Fibroblast of skin of left quadriceps (primary cell): ENCODE measurements at places on chromosomes 1 and 21.
A peak's percentile ranks its signal among the peaks of the same experiment; 100 is the strongest.

- no peak for DNase-seq
Measured at GRCh38 chr1:182235952-182236650, 155.5 kb downstream of the GLUL start.

DNA sequence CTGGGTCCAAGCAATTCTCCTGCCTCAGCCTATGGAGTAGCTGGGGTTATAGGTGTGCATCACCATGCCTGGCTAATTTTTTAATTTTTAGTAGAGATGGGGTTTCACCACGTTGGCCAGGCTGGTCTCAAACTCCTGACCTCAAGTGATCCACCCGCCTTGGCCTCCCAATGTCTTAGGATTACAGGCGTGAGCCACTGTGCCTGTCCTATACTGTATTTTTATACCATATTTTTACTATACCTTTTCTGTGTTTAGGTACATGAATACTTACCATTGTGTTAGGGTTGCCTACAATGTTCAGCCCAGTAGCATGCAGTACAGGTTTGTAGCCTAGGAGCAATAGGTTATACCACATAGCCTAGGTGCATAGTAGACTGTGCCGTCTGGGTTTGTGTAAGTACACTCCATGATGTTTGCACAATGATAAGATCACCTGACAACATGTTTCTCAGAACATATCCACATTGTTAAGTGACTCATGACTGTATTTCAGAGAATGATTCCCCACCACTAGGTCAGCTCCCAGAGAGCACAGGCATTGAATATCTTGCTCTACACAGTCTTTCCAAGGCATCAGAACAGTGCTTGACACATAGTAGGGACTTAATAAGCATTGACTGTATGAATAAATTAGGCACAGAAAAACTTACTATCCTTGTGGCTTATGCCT lies 6.0 kb upstream of the CITED4 start:
- no peak for DNase-seq

GRCh38 chr1:52413410-52413989 lies 9.1 kb downstream of the PRPF38A start:
- no peak for DNase-seq

DNA sequence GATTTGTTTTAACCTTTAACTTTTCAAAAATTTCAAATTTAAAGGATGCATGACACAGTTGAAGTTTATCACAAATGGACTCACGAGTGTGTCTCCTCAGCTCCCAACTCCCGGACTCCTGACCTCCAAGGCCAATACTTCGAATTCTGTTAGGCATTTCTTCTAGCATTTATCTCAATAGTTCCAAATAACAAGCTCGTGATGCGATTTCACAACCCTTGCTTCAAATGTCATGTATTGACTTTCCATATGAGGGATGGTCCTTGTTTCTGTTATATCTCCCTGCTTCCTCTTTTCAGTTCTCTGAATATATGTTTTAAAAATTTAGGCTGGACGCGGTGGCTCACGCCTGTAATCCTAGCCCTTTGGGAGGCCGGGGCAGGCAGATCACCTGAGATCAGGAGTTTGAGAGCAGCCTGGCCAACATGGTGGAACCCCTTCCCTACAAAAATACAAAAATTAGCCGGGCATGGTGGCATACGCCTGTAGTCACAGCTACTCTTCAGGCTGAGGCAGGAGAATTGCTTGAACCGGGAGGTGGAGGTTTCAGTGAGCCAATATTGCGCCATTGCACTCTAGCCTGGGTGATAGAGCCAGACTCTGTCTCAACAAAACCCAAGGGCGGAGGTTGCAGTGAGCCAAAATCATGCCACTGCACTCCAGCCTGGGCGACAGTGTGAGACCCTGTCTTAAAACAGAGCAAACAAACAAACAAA lies 52.0 kb upstream of the TINAGL1 start:
- no peak for DNase-seq

DNA sequence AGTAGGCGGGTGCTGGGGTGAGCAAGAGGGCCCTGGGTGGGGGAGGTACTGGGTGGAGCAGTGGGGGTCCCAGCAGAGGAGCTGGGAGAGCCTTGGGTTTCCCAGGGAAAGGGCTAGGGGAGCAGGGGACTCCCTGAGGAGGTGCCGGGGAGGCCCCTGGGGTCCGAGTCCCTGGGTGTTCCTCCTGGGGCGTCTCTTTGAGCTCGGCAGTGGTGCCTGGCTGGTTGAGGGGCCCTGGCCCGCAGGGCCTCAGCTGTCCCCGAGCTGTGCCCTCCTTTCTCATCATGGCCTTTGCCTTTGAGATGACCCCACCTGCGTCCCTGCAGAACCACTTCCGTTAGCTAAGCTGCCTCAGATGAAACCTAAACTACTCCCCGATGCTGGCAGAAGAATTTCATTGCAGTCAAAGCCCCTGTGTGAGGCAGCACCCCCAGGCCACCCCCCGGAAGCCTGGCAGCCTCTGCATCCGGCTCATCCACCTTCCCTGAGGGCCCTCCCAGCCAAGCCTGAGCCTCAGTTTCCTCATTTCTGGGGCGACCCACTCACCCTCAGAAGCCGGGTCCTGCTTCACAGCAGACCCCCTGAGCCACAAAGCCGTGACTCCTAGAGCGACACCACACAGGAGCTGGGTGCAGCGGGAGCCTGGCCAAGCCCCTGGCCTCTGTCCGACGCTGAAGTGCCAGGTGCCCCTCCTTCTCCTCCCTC lies 43.5 kb upstream of the TRAPPC10 start:
- no peak for DNase-seq

DNA sequence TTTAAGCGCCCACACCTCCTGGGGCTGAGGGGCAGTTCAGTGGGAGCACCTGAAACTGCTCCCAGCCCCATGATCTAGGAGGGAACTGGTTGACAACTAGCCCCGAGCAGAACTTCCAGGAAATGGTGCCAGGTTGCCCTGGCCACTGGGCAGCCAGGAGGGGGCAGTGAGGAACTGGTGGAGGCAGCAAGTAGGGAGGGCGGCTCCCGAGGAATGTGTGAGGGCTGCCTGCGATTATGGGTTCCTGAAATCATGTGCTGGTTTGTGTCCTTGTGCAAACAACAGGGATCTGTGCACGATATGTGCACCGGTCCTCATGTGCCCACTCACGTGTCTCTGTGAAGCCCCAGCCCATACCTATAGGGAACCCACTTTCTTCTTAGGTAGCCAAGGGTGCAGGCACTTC lies 9.9 kb downstream of the GPR3 start:
- DNase-seq = no peak

DNA sequence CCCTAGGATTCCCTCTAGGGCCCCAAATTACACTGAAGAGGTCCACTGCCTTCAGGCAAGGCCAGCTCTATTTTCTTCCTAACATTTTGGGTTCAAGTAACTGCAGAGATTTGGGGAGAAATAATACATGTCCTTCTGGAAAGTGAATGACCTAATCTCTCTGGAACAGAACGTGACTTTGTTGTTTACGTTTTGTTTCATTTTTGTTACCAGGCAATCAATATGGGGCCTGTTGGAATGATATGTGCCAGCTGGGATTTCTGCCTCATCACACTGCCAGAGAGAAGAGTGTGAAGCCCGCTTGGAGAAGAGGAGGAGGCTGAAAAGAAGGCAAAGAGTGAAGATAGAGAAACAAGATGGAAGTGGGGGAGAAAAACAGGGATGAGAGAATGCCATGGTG lies 116.7 kb downstream of the FASLG start:
- DNase-seq = no peak

GRCh38 chr1:58618303-58618702 lies 41.3 kb upstream of the TACSTD2 start:
- DNase-seq = peak; percentile 63
